ENCODE measurements at places on chromosomes 13 and 19. TPM values are rescaled to one million over a fixed set of nuclear protein-coding genes. Genes with fewer than 3 reads are reported as not detected.

Gene LAIR1
- 2.1 TPM for total RNA-seq

Gene LSM7
- total RNA-seq = 54.5 TPM

DNA sequence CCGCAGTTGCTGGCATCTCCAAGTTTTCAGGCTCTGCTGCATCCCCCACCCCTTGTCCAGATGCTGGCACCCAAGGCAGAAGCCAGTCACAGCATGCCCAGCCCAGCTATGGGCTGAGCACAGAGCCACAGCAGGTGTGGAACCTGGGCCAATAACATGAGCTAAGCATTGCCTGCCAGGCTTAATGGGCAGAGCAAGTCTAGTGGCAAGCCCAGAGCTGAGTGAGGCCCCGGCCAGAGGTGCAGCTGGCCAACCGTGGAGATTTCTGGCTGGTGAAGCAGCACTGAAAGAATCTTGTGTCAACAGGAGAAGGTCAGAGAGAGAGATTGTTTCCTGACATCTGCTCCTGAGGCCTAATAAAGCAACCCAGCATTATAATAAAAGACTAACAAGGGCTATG is 111.0 kb downstream of the B3GLCT start:
- DNase-seq = no peak

DNA sequence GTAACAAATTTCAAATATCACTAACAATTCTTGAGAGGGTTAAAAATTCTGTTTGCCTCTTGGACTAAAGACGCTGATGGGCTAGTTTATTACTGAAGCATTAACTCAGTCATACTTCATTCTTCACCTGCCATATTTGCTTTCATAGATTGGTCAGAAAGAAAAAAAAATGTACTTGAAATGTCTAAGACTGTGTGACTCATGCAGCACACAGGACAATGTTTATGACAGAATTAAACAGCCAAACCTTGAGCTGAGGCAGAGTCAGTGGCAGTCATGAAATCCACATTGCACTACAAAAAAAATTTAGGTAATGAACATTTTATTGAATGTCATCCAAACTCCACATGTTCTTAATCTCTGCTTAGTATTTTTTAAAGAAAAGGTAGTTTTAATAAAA is 135.6 kb downstream of the PRR20E start:
- DNase-seq = no peak

DNA sequence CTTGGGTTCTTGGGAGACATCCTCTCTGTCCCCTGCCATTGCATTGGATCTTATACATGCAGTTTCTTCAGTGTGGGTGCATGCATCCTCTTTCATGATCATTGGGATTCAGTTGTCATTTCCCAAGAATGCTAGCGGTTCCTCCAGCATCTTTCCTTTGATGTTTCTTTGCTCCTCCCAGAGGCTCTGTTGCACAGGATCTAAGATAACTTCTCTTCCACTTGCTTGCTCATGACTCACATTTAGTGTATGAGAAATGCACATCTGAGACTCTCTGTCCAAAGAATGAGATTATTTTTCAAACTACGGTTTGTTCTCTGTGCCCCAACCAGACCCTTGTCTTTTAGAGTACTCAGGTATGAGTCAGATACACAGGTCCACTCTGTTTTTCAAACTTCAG is 197.1 kb downstream of the NDFIP2 start:
- DNase-seq = no peak

- no peak for DNase-seq
These were observed 24.3 kb downstream of the ERCC5 start for GRCh38 chr13:102869948-102870676.

- no peak for DNase-seq
These were observed 37.1 kb upstream of the XPO4 start for GRCh38 chr13:20939662-20940061.

- no peak for DNase-seq
These were observed 66.9 kb downstream of the MICU2 start for GRCh38 chr13:21537105-21537504.

- no peak for DNase-seq
These were observed 7.8 kb downstream of the DLL3 start for GRCh38 chr19:39506598-39506943.

Gene AKT2
- total RNA-seq = 90.2 TPM

DNA sequence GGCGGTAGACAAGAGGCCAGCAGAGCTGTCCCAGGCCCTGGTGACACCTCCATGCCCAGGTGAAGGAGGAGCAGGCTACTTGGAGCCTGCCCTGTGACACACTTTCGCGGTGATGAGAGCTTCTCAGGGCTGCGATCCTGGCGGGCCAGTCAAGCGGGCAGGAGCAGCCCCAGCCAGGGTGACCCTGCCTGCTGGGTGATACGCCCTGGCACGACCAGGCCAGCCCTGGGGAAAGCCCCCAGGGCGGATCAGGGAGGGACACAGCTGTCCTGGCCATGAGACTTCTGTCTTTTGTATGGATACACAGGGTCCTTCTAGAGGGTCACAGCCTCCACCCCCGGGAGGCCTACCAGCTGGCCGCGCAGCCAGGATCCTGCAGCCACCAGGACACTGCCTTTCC is 13.1 kb downstream of the DNM2 start:
- DNase-seq = no peak

Data from cerebellum (tissue), 4 donors.